ENCODE measurements at places on chromosomes 13 and 19.

GRCh38 chr13:59533561-59534555 is 629.9 kb downstream of the DIAPH3 start:
- no peak for DNase-seq

DNA sequence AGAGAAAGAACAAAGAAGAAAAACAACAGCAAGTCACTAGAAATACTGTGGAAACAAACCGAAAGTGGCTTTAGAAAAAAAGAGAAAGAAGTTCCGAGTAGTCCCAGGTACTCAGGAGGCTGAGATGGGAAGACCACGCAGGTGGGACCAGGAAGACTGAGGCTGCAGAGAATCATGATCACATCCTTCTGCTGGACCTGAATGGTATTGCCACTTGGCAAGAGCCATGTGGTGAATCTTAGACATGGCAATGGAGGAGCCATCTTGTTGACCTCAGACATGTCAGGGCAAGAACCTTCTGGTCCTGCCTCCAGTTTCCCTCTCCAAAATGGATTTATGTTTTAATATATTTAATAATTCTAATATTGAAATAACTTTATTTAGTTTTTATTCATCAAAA is 37.4 kb upstream of the ZNF724 start:
- DNase-seq, result no peak

GRCh38 chr19:17135001-17135853 is 59.6 kb downstream of the MYO9B start:
- DNase-seq, result no peak

GRCh38 chr13:102654756-102655155 is 40.1 kb downstream of the METTL21C start:
- DNase-seq, result no peak

DNA sequence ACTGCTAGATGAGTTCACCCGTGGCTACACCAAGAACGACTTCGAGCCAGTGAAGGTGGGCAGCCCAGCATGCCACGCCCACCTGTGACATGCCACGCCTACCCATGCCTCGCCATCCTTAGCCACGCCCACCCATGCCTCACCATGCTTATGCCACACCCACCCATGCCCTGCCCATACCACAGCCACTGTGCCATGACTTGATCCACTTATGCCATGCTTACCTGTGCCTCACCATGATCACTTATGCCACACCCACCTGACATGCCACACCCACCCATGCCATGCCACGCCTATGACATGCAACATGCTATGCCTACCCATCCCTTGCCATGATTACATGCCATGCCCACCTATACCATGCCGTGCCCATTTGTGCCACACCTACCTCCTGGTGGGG is 12.9 kb upstream of the USE1 start:
- no peak for DNase-seq

GRCh38 chr13:100131863-100132574 is 43.1 kb downstream of the PCCA start:
- no peak for DNase-seq
